Activated naive CD8-positive, alpha-beta T cell treated with anti-CD3 and anti-CD28 coated beads, Interleukin-2, amount 50 U/mL, for 16 hours (primary cell): ENCODE measurements at places on chromosomes 3 and 15.

- no peak for DNase-seq
Observed at GRCh38 chr3:64150623-64151207, 74.6 kb downstream of the PRICKLE2 start.

DNA sequence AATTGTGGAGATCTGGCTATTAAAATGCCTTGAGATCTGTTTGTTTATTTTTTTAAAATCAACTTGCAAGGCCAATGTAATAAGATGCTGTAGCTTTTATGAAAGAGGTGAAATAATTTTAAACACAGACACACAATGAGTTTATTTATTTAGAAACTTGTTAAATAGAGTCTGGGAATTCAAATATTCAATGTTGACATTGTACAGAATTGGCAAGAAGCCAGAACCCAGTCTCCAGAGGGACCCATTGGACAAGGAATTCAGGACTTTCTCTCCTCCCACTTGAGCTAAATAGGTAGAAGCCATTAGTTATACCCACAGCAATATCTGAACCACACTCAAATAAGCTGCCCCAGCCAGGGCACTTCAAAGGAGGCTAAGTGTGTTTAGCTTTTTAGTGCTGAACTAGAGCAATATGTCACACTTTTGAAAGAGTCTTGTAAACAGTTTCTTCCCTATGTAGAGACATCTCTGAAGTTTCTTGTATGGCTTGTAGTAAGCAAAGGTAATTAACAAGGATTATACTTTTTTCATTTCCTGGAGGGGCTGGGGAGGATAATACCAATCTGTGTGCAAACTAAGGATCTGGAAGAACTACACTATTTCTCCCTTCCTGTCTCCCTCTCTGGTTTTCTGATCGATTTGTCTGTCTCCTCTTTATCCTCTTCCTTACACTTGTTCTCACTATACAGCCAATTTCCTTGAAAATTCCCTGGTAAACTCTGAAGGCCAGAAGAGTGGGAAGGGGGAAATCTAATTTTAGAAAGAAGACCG, 6.0 kb downstream of the MECOM start:
- DNase-seq: no peak

DNA sequence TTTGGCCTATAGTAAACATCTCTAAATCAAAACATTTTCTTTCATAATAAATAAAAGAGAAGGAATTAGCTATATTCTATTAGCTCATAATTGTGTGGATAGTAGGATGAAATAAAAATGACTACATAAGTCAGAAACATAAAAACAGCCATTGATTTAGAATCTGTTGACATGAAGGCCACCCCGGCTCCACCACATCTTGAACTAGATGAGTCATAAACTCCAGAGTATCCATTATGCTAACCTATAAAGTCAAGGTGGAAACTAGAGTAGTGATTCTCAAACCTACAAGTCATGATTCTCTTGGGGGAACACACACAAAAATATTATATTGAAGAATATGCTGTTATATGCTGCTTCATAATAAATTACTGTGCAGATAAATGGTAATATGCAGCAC, 831.0 kb downstream of the TUSC7 start:
- DNase-seq: no peak

GRCh38 chr3:133477487-133477886, 77.6 kb downstream of the BFSP2 start:
- DNase-seq: no peak

GRCh38 chr3:24344784-24345439, 149.7 kb downstream of the THRB start:
- DNase-seq: no peak

- DNase-seq: no peak
Observed at GRCh38 chr3:13113346-13114330, 40.4 kb upstream of the IQSEC1 start.

GRCh38 chr3:37640636-37641375, 220.9 kb upstream of the CTDSPL start:
- no peak for DNase-seq

DNA sequence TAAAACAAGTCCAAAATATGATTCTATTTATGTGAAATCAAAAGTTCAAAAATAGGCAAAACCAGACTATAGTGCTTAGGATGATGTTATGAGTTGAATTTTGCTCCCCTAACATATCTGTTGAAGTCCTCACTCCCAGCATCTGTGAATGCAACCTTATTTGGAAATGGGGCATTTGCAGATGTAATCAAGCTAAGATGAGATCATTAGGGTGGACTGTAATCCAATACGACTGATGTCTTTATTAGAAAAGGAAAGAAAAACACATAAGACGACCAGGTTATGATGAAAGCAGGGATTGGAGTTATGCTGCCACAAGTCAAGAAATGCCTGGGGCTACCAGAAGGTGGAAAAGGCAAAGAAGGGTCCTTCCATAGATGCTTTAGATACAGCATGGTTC, 110.5 kb upstream of the CCDC39 start:
- no peak for DNase-seq

DNA sequence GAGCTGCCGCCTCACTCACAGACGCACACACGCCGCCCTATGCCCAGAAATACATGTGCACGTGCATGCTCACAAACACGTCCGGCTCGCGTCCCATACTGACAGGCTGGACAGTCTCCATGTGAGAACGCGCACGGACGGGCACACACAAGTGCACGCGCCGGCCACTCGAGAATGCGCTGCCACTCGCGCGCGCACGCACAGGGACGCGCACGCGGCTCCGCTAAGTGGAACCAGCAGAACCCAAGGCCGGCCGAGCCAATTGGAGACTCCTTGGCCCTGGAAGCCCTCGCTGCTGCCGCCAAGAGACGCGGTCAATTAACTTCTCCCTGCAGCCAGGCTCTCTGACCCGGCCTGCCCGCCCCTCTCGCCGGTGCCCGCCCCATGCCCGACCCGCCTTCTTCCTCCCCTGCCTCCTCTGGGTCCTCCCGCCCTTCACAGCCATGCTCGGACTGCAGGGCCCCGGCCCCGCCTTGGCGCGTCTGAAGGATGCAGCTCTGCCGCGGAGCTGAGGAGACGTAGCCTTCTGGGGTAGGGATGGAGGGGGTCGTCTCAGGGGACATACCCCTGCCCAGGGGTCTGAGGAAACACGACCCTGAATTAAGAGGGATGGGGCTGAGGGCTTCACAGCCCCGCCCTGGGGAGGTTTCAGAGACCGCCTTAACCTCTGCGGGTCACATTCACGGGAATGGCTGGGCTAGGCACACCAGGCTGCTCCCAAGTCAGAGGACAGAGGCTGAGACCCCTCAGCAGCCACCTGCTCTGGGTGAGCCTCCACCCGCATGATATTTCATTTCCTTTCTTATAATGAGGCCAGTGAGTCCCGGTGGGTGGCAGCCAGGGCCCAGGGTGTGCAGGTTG, 15.0 kb downstream of the PTH1R start:
- DNase-seq: no peak

DNA sequence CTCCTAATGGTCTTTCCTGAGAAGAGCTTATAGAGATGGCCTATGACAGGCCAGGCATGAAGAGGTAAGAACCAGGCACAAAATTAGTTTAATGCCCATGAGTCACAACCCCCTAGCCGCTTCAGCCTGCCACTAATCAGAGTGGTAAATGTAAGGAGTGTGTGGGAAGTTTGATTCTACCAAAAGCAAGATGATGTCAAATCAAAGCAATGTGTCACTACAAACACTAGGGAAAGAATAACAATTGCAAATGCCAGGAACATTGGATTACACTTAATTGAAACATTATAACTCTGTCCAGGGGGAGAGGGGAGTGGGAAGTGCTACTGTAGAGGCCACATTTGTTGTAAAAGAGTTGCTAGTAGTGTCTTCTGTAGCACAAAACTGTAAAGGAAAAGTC, 596.6 kb upstream of the AGTR1 start:
- no peak for DNase-seq

DNA sequence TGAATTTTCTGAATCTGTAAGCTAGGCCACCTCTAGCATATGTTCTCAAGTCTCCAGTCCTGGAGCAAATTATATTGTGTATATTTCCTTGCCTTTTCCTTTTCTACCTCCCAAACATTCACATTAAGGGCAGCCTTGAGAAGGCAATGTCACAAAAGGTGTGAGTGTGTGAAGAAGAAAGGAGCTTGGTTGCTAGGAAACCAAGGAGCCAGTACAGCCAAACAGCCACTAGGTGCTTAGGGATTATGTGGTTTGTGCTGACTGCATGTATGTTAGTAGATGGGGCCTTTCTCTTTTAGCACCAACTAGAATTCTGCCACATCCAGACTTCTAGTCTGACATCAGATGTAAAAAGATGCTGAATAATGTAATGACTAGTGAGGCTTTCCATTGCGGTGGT, 118.8 kb upstream of the DAZL start:
- DNase-seq: no peak

DNA sequence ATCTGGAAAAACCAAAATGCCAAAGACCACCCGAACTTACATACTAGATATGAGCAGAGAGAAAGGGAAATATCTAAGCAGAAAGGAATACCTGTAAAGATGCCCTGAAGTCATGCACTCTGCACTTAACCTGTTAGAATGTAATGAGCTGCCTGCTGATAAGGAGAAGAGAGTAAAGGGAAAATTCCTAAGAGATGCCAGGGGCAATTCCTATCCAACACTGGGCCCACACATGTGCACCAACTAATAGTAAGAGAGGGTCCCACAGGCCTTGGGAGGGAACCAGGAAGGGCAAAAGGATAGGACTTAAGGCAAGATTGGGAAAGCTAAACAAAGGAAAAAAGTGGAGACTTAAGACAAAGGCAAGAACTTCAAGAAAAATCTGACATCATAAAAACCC, 189.5 kb downstream of the NSUN3 start:
- DNase-seq: no peak

GRCh38 chr3:138948371-138949001, 1.5 kb downstream of the FOXL2NB start:
- no peak for DNase-seq

- no peak for DNase-seq
Observed at GRCh38 chr3:67654844-67655177, 399 bp upstream of the SUCLG2 start.

DNA sequence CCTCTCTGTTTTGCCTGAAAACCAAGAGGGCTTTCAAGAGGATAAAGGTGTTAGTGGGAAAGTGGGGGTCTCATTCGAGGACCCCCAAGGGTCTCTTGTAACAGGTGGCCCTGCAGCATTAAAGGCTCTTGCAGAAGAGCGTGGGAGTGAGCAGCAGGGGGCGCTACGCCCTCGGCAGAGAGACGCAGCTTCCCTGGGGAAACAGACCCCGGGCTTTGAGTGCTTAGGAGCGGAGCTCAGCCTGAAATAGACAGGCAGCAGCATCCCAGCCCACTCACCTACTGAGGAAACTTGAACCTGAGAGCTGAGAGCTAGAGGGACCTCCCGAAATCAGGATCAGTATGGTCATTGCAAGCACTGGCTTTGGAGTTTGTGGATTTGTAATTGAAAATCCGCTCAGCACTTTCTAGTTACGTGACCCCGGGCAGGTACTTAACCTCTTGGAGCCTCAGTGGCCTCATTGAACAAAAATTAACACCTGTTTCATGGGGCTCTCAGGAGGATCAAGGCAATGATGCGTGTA, 25.7 kb downstream of the RPLP1 start:
- no peak for DNase-seq

- DNase-seq: no peak
Observed at GRCh38 chr3:168121184-168122017, 25.7 kb upstream of the GOLIM4 start.

GRCh38 chr3:126445506-126445905, 30.2 kb downstream of the ZXDC start:
- no peak for DNase-seq

DNA sequence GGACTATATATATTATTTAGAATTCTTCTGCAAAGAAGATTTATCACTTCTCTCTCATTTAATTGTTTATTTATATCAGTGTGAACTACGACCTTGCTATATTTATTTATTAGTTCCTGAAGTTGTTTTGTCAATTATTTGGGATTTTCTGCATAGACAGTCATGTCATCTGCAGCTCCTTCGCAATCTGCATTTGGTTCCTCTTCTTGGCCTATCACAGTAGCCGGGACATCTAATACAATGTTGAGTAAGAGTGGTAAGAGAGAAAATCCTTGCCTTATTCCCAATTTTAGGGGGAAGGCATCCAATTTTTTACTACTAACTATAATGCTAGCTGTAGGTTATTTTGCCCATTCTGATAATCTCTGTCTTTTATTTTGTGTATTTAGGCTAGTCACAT, 39.4 kb downstream of the FOXL2 start:
- no peak for DNase-seq

DNA sequence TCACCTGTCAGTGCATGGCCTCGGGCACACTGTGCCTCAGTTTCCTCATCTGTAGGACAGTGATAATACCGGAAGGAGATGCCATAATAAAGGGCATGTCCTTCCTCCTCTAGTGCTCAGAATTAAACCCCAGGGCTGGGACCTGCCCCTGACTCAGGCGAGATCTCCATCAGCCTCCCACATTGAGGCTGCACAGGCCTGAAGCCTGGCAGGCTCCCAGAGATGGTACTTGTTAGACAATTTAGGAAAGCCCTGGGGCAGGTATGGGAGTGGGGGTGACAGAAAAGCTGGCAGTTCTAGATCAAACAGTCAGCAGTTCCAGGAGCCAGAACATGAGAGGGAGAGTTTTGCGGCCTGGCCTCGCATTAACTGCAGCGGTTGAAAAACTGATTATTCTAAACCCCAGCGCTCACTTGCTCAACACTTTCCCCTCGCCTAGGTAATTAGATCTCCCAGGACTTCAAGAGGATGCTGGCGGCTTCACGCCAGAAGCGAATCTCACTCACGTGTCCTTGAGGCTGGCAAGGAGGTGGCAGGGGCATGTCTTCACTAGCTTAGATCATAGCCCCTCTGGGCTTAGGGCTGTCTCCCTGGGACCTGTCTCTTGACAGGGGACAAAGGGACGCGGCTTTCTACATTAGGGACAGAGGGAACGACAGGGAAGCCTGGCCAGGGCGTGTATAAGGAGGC, 73.1 kb downstream of the ATP2B2 start:
- no peak for DNase-seq

DNA sequence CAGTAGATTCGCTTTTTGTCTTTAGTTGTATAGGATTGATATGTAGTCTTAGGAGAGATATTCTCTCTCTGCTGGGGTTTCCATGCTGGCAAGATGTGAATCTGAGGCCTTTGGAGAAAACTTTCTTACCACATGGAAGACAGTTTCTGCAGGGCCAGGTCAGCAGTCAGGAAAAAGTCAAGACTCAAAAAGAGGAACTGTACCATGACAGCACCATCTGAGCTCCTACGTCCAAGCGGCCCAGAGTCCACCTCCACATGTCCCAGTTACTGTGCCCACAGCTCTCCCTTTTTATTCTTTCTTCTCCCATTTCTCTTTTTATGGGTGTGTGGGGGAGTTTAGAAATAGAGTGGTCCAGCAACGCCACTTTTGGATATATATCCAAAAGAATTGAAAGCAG, 172.0 kb downstream of the MTHFS start:
- DNase-seq: no peak

DNA sequence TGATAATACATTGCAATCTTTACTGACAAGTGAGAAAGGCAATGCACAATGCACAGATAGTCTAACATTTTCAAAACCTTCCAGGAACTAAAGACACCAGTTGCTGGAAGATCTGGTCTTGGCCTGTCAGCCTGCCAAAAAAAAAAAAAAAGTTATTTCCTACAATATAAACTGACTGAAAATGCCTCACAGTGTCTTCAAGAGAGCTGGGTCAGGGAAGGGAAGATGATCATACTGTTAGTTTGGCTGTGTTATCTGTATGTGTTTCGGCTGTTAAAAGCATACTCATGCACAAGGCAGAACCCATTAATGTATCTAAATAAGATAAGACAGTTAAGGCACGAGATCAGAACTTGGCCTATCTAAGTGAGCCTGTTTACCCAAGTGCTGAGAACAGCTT, 673.4 kb downstream of the MECOM start:
- no peak for DNase-seq
